ENCODE measurements at places on chromosomes 1 and 21.

DNA sequence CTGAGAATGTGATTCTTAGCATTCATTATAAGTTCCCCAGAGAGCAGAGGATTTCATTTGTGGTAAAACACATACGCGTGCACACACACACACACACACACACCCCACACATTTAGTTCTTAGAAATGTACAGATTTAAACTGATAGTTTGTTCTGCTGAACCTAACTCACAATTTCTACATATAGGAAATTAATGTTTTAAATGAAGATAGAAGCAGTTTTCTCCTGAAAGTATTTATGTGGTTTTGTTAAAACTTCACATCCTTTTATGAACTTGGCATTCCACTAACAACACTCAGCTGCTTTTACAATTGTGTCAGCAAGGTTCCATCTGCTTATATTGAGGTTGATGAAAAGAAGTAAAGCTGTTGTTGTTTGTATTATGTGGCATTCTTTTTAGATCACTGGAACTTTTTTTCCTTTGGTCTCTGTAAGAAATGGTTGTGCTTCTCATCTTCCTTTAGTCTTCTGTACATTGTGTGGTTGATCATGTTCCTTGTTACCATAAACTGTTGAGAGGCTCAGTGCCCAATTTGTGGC lies 41.6 kb downstream of the AK4 start:
- DNase-seq, result no peak

- no peak for DNase-seq
Observed at GRCh38 chr1:58818075-58818474, 34.2 kb upstream of the JUN start.

DNA sequence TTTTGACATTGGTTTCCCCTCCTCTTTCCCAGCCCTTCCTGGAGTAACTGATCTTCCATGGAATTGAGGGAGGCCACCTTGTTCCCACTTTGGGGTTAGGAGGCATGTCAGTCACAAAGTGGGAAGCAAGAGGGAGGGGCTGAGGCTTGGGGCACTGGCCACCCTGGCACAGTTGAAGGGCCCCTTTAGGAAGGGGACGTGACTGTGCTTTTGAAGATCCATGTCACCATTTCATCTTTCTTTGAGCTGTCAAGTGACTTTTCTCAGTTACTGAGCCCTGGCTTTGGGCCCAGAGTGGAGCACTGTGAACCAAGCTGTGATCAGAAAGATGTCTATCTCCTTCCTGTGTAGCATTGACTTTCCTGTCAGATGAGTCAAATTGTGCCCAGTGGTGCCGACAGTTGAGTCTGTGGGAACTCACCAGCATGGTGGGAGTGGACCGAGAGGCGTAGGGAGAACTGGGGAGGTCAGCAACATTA lies 38.5 kb upstream of the TDRD10 start:
- no peak for DNase-seq

DNA sequence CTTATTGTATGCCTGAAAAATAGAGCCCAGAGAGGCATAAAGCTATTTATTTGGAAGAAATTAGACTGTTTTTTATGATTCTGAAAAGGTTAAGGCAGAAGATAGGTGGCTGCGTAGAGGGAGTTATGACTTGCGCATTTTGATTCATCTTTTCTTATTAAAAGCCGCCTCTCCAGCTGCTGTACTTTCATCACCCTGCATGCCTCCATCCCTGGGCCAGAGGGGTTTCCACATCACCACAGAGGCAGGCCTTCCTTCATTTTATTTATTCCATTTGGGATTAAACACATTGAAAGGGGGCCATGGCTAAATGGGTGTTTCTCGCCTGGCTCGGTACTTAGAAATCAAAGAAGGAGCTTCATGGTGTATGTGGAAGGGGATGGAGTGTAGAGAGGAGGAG lies 14.6 kb upstream of the RGS8 start:
- no peak for DNase-seq
